ENCODE measurements at places on chromosomes 5 and 9.

GRCh38 chr9:106420511-106420944, 442.4 kb upstream of the ZNF462 start:
- no peak for DNase-seq

- DNase-seq: no peak
These were observed 58.9 kb downstream of the PLPPR1 start for GRCh38 chr9:101087426-101087825.

DNA sequence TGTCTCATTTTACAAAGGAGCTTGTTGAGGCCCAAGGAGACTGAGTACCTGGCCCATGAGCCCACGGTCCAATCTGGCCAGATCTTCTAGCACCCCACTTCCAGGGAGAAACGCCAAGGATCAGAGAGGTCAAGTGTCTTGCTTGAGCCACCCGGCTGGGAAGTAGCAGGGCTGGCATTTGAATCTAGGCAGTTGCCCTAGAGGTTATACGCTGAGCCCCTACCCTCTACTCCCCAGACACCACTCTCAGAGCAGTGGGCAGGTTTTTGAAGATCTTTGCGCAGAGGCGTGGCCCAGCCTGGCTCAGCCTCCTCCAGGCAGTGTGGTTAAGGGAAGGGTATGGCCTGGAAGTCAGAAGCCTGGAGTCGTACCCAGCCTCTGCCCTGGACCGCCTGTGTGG, 5.8 kb upstream of the NUP214 start:
- DNase-seq: no peak

DNA sequence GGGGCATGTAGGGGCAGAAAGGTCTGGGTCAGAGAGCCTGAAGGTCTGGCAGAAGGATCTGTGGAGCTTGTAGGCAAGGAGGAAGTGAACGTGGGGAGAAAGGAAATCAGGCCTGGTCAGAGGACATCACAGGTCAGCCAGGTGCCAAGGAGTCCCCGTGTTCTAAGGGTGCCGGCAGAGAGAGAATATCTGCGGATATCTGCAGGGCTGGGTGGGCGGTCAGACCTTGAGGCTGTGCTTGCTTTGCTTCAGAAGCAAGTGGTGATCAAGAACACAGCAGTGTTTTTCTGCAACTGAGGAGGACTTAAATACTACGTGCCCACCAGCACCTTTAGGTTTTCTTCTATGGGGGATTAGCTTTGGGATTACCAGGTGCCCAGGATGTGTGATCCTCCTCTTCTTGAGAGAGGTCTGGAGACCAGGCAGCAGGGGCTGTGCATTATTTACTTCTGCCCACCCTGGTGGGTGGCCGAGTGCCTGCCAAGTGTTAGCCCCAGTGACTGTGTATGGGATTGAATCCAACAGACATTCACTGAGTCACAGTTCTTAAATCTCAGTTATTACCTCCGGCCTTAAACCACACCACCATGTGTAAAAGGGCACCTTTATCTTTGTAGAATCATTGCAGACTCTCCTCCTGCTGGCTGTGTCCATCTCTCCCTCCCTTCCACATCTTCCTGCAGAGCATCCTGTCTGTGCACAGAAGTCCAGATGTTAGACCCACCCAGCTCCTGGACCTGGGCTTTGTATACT, 12.5 kb upstream of the SHB start:
- no peak for DNase-seq

DNA sequence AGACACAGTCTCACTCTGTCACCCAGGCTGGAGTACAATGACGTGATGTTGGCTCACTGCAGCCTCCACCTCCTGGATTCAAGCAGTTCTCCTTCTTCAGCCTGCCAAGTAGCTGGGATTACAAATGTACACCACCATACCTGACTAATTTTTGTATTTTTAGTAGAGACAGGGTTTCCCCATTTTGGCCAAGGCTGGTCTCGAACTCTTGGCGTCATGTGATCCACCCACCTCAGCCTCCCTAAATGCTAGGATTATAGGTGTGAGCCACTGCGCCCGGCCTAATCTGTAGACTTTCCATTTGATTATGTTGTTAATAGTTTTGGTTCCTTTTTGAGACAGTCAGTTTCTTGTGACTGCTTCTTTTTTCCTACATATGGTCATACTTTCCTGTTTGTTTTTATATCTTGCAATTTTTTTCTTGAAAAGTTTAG, 31.0 kb downstream of the MTREX start:
- DNase-seq: no peak

- DNase-seq: no peak
These were observed 1.7 kb downstream of the FYB1 start for GRCh38 chr5:39217365-39218281.

DNA sequence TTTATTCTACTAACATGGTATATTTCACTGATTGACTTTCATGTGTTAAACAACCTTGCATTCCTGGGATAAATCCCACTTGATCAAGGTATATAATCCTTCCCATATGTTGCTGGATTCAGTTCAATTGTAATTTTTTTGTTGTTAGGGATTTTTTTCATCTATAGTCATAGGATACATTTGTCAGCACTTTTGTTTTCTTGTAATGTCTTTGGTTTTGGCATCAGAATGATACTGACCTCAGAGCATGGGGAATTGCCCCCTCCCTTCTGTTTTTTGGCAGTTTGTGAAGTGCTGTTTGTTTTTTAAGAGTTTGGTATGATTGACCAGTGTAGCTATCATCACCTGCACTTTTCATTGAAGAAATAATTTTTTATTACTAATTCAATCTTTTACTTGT, 176.8 kb upstream of the RASEF start:
- DNase-seq: no peak

DNA sequence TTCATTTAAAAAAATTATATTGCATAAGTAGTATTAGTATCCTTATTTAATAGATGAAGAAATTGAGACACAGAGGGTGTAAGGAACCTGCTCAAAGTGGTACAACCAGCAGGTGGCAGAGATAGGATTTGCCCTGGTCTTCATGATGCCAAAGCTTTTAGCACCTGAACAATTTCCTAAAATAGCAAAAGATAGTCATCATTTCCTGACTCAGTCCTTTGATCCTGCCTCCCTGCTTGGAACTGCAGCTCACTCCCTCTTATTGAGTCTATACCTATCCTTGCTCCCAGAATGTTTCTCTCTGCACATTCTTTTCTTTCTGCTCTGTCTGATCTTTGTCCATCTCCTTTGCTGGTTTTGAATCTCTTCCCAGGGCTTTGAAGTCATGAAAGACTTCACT, 155.8 kb downstream of the FRMD3 start:
- DNase-seq: no peak

GRCh38 chr9:93952119-93952783, 2.9 kb downstream of the BARX1 start:
- DNase-seq: no peak

- no peak for DNase-seq
These were observed 77.7 kb downstream of the OLFM1 start for GRCh38 chr9:135165003-135165711.

- DNase-seq: no peak
These were observed 30.6 kb downstream of the OTULIN start for GRCh38 chr5:14695152-14695551.

- DNase-seq: no peak
These were observed 2.2 kb upstream of the DNAJB5 start for GRCh38 chr9:34987160-34987901.

- DNase-seq: no peak
These were observed 21.7 kb downstream of the GM2A start for GRCh38 chr5:151274666-151275065.

GRCh38 chr5:169876386-169876785, 103.9 kb downstream of the INSYN2B start:
- DNase-seq: no peak

- DNase-seq: no peak
These were observed 304.6 kb downstream of the SLCO4C1 start for GRCh38 chr5:101991486-101991885.

All from cortex of kidney (tissue), 1 donor.